ENCODE measurements at places on chromosomes 13 and 19.

DNA sequence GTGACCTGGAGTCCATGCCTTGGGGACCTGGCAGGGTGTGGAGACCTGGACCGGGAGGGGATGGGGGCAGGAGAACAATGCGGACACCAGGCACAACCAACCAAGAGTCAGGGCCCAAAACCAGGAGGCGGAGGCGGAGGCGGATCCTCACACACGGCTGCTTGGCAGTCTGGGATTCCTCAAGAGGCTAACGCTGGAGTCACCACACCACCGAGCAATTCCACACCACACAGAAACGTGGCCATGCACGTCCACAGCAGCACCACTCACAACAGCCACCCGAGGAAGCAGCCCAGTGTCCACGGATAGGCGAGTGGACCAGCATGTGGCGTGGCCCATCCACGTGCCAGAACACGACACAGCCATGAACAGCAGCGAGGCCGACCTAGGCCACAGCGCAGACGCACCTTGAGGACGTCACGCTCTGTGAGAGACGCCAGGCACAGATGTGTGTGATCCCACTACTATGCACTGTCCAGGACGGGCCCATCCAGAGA lies 17.7 kb downstream of the SBNO2 start:
- DNase-seq: no peak

DNA sequence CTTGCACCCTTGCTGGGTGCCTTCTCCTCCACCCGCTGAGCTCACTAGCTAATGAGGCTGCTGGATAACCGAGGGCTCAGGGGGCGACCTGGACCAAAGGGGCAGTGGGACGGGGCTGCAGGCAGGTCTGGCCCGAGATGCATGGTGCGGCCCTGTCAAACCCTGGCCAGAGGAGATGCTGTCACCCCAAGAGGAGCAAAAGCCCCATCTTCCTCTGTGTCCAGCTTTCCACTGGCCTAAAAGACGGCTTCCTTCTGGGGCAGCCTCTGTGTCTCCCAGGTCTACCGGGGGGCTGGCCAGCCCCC lies 261.8 kb downstream of the TBC1D4 start:
- no peak for DNase-seq

GRCh38 chr13:73599232-73600128 lies 534.7 kb downstream of the KLF12 start:
- DNase-seq: no peak

DNA sequence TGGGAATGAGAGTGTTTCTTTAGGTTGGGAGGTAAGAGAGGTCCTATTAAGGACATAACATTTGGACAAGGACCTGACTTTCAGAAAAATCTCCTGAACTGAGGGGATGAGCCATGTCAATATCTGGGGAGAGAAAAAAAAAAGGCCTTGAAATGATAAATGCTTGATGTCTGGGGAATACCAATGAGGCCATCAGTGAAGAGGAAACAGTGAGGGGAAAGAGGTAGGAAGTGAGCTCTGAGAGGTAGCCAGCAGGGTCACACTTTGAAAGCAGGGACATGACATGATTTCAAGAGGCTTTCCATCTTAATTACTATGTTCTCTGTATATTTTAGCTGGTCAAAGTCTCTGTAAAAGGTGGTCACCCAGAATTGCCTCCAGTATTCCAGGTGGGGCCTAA lies 9.9 kb upstream of the UBE2L5 start:
- no peak for DNase-seq

DNA sequence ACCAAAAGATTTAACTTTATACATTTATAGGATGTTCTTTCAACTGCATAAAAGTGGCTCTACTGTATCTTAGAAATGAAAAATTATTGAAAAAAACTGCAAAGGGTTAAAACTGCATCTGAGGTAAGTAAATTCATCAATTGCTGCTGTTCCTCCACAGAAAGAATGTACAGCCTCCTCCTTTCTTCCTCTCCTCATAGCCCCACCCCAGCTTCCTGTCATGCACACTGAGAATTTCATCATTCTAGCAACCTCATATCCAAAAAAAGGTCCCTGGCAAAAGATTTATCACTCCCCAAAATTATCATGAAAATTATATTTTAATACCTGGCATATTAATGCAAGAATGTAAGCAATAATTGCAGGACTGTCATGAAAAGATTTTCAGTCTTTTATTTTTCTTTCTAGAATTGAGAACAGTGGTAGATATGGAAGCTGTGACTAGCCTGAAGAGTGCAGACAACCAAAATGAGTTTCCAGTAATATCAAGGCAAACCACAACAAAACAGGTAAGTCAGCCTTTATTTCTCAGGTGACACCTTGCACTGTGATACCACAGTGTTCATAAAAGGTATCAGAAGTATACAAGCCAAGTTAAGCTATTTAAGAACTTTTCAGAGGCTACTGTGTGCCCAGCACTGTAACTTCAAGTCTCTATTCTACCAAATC lies 110.8 kb downstream of the SUCLA2 start:
- no peak for DNase-seq

DNA sequence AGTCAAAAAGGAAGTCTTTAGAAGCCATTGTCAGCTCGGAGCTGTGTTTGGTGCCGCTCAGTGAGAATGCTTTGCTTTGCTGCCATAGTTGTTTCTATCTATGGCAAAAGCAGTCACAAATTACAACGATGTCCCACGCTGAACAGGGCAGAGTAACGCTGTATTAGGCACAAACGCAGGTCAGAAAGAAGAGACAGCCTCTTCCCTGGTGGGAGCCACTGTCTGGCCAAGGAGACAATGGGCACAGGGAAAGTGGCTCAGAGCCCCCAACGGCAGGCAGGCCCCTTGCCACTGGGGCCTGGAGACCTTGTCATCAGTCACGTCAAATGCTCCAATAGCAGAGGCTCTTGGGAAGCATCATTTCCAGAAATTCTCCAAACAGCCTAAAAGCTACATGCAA lies 244.2 kb downstream of the TEX29 start:
- no peak for DNase-seq

DNA sequence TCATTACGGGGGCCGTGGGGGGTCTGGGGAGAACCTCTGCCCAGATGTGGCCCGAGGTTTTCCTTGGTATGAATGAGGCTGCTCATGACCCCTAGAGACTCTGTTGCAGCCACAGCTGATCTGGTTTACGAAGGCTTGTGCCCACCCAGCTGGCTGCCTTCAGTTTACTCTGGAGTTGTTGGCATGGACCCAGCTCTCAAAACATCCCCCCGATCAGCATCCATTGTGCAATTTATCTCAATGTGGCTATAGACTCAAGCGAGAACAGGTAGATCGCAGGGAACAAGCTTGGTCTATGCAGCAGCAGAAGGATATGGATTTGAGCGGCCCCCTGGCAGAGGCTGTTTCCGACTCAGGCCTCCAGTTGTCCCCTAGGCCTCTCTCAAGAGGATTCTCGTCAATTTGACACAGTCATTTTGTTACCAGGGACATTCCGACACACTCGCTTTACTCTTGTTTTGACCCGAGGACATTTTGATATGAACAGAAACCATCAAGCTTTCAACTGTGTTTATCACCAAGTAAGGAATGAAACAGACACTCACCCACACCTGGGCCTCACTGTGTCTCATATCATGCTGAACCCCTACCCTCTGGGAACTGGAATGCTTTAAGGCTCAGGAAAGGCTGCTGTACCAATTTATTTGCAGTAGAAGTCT lies 161.5 kb downstream of the KATNAL1 start:
- DNase-seq: no peak

DNA sequence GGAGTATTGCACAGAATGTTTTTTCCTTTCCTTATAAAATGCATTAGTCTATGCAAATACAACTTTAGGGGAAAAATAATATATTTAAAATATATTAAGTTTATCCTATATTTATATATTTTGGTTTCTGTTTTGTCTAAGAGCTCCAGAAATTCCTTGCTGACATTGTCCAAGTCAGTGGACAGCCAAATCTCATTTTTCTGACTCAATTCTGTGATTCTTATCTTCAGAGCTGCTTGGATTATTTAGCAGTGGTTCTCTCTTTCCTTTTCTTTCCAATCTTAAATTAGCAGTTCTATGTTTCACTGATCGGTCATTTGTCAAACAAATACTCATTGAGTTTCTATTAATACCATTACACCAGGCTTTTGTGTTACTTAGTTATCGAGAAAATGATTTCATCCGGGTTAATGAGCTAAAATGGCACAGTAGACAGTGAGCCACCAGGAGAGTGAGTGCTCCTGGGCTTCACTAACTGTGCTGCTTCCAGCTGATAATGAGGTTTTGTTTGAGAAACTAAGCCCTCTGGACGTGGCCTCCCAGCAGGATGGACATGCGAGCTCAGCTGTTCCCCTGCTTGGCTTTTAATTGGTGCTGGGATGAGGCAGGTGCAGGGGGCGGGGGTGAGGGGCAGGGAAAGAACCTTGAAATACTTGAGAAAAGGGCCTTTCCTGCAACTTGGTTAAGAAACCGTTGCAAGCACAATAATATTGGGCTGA lies 44.0 kb downstream of the ATP11A start:
- DNase-seq: no peak

GRCh38 chr13:41851351-41851750 lies 109.6 kb downstream of the VWA8 start:
- DNase-seq: no peak

- no peak for DNase-seq
Measured at GRCh38 chr19:55284405-55285058, 735 bp downstream of the BRSK1 start.

DNA sequence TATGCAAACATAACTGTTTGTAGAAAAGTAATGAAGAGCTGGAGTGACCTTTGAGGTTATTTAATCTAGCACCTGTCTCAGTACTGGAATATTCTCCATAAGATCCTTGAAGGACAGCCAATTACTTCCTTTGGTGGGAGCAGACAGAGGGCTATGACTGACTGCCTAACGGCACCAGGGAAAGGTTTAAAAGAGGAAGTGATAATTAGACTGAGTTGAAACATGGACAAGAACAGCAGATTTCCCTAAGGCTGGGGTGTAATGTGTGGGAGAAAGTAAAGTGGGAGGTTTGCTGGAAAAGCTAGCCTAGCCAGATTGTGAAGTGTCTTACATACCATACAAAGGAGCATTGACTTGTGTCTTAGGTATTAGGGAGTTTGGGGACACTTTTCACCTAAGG lies 191.3 kb upstream of the PCDH9 start:
- DNase-seq: no peak

DNA sequence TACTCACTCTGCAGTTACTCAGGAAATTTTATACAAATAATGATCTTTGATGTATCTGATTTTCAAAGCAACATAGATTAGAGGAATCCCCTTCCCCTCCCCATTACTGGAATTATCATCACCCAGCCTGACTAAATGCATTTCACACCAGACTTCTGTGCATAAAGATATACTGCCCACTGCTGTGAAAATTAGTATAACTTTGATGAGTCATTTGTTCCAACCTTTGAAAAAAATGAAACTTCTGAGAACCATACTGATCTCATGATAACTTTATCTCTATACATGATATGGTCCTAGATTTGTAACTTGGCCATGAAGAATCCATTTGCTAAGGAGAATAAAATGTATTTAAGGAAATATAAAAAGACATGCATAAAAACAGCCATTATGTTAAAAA lies 63.9 kb downstream of the GPC6 start:
- DNase-seq: no peak

- no peak for DNase-seq
Measured at GRCh38 chr13:93771782-93772181, 545.2 kb downstream of the GPC6 start.

- no peak for DNase-seq
Measured at GRCh38 chr19:51811344-51811743, 16.4 kb downstream of the FPR3 start.

- no peak for DNase-seq
Measured at GRCh38 chr13:53266757-53267156, 238.1 kb downstream of the OLFM4 start.

DNA sequence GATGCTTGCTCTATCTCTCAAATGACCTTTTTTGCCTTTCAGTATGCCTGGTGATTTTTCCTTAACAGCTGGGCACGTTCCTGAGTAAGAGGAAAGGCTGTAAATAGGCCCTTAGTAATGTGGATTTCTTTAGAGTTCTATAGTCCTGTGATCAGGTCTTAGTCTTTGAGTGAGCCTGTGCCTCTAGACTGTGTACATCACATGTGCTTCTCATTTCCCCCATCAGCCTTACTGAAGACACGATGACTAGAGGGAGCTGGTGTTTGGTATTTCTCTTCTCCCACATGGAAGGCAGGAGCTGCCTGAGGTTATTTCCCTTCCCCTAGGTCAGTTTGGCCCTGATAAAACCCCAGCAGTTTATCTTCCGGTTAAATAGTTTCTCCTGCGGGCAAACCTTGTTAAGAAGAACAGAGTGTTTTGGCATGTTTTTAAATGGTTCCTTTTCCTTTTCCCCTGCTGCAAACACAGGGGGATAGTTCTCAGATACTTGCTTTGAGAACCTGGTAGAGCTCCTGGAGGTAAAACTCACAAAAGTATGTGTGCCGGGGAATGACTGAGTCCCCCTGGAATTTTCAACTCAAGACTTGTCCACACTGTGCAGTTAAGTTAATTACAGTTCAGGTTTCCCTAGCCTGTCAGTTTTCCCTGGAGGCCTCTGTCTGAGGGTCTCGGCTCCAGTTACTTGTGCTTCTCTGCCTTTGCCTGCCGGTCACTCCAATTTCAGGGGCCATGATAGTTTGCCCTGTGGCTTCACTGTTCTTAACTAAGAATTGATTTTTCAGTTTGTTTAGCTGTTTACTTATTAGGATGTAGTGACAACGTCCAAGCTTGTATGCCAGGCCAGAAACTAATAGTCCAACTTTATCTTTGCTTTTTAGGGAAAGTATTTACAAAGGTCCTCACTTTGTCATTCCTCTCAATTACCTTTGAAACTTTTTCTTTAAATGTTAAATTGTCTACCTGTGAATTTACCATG lies 94.4 kb downstream of the URI1 start:
- DNase-seq: no peak

DNA sequence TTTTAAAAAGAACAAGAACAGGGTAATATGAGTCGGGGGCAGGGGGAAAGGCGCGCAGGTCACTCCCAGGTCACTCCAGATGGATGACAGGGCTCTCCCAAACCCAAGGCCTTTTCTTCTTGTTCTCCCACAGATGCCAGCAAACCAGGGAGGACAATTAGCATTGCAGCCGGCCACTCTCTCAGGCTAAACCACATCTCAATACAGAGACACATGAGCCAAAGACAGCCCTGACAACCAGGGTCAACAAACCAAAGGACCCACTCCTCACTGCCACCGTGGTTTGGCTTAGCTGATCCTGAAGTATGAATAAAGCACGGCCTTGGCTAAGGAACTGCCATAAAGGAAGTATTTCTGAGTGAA lies 47.3 kb downstream of the LATS2 start:
- DNase-seq: no peak

GRCh38 chr13:51923983-51924539 lies 62.3 kb downstream of the CCDC70 start:
- no peak for DNase-seq

GRCh38 chr13:65553096-65553727 lies 1676.9 kb downstream of the PCDH9 start:
- no peak for DNase-seq

- no peak for DNase-seq
Measured at GRCh38 chr19:37933937-37934358, 26.9 kb downstream of the SIPA1L3 start.

GRCh38 chr19:13952931-13953531 lies 722 bp downstream of the DCAF15 start:
- DNase-seq: no peak
